ENCODE measurements at places on chromosomes 2 and 18.

DNA sequence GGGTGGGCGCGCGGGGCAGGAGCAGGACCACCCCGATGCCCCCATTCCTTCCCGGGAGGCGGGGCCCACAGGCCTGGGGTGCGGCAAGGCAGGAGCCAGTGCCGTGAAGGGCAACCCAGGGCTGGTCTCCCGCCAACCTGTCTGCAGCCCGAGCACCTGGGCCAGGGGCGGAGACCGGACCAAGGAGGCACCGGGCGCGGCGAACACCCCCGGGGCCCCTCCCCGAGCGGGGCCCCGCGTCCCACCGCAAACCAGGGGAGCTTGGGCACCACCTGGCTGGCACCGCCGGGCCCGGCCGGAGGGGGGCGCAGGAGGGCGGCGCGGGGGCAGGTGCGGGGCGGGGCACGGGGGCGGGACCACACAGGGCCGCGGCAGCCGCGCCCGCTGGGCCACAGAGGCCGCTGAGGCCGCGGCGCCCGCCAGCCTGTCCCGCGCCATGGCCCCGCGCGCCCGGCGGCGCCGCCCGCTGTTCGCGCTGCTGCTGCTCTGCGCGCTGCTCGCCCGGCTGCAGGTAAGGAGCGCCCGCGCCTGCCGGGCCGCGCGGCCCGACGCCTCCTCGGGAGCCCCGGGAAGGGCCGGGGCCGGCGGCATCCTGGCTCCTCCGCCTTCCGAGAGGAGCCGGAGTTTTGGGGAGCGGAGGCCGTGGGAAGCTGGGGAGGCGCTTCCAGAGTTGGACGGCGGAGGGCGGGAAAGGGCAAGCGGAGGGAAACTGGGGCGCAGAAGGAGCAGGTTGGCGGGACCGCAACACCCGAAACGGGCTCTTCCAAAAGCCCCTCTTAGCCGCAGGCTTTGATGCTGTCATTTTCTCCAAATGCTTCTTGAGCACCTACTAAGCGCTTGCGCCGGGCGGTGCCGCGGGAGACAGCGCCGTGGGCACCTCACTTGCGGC lies at the start of gene TNFRSF11A:
Gene TNFRSF11A (plus strand): TSS at position 394 of the 889 bp plus-strand sequence. CDS start 43 bp downstream, at position 437.
- DNase-seq, result peak; percentile 54

DNA sequence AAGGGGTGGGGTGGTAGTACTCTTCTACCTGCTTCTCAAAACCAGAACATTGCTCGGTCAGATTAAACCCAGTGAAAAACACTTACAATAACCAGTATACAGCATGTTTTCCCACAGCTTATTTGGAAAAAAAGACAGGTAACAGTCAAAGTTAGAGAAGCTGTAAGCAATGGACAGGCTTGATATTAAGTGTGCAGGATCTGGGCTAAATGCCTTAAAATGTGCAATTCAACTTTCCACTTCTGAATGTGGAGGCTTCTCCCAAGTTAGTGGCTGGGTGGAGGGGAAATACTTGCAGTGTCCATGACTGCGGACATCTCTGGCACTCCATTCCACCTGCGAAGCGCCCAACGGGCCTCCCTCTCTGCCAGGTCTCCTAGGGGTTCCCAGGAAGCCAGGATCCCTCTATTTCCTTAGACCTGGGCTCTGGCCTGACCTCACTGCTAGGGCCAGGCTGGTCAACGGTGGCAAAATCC lies 5.3 kb downstream of the ZEB2 start:
- no peak for DNase-seq

DNA sequence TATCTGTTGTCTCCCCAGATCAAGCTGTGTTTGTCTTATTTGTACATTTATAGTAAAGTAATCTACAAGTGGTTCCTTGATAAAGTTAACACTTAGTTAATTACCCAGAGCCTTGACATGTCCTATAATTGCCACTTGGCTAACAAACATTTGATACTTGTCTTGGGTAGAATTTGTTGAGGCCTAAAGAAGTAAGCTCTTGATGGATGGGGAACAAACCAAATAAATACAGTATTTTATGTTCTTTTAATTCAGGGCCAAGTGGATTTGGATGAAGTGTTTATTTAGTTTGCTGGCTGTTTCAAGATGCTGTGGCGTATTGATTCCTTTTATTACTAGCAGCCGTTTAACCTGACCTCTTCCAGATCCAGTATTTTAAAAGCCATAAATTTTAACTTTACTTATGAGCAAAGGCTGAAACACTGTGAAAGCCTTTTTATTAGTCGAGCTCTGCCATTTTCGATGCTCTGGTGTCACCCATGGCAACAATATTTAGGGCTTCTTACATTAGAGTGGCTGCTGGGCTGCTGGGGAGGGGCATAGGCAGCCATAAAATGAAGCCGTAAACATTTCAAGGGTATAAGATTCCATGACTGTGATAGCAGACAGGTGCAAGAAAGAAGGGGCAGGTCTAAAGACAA lies 401.6 kb upstream of the NRP2 start:
- DNase-seq, result no peak

DNA sequence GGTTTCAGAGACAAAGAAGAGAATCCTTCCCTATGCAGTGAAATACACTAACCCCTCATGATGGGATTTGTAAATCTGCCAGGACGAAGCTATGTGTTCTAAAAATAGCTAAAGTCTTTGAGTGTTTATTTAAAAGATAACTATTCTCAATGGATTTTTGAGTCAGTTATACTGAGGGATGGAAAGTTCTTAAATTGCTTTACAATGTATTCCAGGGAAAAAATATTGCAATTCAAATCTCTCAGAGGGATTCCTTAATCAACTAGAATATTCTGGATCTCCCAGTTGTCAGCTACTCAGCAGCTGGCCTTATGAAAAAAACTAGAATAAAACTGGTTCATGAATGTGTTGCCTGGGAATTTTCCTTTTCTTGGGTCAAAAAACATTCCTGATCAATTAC lies 312.4 kb downstream of the PLCL1 start:
- no peak for DNase-seq

GRCh38 chr2:23788100-23788499 lies 138.8 kb downstream of the ATAD2B start:
- DNase-seq, result no peak

DNA sequence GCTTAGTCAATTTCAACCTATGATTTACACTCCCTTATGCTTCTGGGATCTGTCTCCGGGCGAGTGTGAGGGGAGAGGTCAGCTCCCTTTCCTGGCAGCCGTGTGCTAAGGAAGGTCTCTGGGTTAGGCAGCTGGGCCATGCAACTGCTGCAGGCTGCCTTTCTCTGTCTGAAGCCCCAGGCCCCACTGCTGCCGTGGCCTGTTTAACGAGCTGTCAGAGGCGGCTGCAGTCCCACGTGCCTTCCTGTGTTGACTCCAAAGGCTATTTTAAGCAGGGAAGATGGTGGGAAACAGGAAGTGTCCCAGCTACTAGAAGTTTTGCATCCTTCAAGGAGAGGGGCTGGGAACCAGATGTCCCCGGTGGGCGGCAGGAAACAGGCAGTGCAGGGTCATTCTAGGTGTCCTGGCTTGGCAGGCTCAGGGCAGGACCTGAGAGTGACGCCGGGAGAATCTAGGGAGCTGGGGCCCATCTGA lies 186.4 kb downstream of the TNS1 start:
- no peak for DNase-seq

DNA sequence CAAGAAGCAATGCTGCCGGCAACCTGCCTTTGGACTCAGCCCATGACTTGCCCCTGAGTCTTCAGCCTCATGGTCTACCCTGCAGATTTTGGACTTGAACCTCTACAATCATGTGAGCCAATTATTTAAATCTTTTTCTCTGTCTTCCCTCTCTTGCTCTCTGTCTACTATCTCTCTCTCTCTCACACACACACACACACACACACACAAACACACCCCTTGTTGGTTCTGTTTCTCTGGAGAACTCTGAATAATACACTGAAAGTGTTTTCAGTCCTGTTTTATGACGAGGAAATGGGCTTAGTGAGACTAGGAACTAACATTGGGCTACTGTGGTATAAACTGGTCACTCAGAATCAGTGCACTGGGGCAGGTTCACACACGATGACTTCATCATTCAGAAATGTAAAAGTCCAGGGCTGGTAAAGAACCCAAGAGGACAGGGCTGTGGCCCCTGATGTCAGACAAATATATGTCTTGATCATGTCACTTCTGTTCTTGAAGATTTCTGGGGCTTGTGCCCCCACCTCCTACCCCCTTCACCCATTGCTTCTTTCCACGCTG lies 266.1 kb upstream of the SIX2 start:
- DNase-seq, result no peak

DNA sequence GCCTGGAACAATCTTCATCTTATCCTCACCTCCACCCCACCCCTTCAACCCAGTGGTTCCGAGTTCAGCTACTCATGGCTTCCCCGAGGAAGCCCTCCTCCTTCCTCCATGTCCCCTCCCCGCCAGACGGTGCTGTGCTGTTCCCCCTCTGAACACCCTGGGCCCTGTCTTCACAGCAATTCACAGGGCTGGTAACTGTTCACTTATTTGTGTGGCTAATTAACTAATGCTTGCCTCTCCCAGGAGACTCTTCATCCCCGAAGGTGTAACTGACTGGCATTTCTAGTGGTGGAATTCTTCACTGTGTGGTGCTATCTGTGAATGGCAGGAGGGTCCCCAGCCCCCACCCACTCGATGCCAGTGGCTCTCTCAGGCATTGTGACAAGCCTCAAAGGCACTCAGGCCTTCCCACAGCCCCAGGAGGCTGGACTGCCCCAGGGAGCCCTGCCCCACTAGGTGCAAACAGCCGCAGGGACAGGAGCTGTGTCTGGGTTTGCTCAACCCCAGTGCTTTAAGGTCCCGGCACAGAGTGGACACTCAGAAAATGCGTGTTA lies 133.7 kb upstream of the ID2 start:
- DNase-seq, result no peak

GRCh38 chr2:217105733-217106649 lies 246.1 kb upstream of the TNP1 start:
- no peak for DNase-seq

DNA sequence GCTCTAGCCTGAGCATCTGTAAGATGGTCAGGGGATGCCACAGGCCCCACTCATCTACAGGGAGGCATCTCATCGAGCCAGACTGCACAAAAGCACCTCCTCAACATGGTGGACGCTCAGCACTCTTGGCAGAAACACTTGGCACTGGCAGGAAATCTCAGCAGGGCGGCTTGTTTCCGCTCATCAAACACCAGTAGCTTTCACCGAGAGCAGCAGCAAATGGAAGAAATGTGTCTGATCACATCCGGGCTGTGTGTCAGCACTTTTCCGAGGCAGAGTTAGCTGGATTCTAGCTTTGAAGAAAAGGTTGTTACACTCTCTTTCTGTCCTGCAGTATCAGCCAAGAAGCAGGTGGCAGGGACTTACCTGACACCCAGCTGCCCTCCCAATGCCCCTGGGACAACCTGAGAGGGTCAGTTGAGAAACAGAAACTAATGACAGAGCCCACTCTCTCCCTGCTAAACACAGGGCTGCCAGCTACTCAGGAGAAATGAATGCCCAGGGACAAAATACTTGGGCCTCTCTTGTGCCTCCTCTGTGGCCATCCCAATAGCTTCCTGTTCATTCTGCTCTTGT lies 68.9 kb upstream of the FZD7 start:
- DNase-seq, result no peak

GRCh38 chr2:142992840-142993239 lies 115.4 kb downstream of the KYNU start:
- DNase-seq, result no peak

- DNase-seq, result no peak
Observed at GRCh38 chr2:144183727-144184126, 336.2 kb downstream of the ZEB2 start.

- DNase-seq, result no peak
Observed at GRCh38 chr2:6605836-6606505, 259.7 kb downstream of the CMPK2 start.

- DNase-seq, result no peak
Observed at GRCh38 chr2:239544143-239544917, 143.5 kb upstream of the HDAC4 start.

DNA sequence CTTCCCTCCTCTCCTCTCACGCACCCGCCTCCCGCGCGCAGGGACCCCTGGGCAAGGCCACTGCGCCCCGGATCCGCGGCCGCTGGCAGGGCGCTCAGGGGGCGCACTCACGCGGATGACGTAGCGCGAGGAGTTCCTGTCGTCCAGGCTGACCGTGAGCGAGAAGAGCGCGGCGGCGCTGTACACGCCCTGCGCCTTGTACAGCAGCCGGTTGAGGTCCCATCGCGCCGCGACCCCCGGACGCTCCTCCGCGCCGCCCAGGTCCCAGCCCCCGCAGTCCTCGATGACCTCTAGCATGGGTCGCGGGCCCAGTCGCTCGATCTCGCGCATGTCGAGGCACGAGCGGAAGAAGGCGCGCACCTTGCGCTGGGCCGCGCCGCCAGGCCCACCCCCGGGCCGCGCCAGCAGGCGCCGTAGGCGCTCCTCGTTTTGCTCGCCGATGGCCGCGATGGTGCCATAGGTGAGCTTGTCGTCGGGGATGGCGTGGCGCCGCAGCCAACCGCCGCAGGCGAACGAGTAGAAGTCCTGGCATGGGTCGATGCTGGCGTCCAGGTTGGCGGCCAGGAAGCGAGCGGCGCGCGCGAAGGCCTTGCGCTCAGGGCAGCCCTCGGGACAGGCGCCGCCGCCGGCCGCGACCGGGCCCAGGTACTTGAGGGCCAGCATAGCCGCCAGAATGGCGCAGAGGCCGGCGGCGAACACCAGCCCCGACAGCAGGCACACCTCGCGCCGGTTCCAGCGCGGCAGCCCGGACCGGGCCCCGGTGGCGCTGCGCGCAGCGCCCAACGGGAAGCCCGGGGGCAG lies 1.7 kb downstream of the ECEL1 start:
- no peak for DNase-seq

- DNase-seq, result no peak
Observed at GRCh38 chr2:239269916-239270315, 130.9 kb downstream of the HDAC4 start.

DNA sequence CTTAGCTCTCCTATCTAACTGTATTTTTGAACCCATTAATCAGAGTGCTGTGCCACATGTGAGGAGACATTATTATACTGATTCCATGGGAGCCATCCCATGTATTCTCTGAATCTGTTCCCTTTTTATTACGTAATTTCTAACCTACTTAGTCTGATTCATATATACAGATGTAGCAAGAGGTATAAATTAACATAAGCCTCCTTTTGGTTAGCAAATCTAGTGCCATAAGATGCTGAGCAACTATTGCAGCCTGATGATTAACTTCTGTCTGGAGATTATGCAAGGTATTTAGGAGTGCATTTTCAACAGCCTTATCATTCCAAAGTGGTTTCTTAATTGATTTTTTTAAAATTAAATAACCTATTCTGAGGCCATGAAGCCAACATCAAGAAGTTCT lies 114.1 kb upstream of the MSH2 start:
- no peak for DNase-seq

DNA sequence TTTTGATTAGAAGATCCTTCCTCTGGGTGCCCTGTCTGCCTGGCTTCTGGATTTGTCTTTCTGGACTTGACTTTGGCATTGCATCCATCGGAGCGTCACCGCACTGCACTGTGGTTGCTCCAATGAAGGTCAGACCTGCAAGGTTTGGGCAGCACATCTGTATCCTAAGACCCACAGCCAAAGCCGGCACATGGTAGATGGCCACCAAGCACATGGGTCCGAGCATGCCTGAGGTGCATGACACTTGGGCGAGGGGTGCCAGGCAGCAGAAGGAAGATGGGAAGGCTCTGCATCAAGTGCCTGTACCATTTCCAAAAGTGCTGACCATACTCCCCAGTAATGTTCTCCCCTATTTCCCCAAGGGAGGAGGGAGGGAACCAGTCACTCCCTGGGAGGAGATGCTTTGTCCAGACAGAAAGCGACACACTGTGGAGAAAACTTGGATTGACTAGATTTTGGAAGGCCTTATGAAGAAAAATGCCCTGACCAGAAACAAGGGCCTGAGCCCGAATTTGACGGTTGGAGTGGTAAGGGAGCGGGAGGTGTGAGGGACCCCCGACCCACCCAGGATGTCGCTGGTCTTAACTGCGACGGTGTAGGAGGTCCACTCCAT lies 149.9 kb downstream of the LOXHD1 start:
- DNase-seq, result peak; percentile 38

All from T47D (cell line).